ENCODE measurements at places on chromosomes 3 and 15.

DNA sequence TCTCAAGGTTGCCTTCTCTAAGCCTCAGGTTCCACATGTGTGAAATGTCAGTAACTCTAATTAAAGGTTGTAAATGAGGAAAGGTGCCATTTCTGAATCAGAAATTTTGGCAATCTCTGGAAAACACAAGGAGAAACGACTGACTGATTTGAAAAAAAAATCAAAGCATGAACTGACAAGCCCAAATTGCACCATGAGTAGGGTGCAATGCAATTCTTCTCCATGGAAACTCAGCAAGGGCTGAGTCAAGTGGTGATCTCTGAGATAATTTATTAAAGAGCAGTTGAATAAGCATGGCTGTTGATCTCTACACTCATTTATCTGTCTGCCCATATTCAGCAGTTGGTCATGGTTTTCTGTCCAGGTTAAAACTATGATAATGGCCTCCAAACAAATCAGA, 201.6 kb upstream of the CMC1 start:
- no peak for DNase-seq
- H3K27me3 ChIP-seq, result no peaks in the 10 kb centered on the region
- no peaks in the 10 kb centered on the region for H3K36me3 ChIP-seq
- no peak overlapping the region for H3K27ac ChIP-seq
- H3K4me1 ChIP-seq, result peaks cover 22% of the 10 kb centered on the region
- H3K4me3 ChIP-seq, result no peak overlapping the region

DNA sequence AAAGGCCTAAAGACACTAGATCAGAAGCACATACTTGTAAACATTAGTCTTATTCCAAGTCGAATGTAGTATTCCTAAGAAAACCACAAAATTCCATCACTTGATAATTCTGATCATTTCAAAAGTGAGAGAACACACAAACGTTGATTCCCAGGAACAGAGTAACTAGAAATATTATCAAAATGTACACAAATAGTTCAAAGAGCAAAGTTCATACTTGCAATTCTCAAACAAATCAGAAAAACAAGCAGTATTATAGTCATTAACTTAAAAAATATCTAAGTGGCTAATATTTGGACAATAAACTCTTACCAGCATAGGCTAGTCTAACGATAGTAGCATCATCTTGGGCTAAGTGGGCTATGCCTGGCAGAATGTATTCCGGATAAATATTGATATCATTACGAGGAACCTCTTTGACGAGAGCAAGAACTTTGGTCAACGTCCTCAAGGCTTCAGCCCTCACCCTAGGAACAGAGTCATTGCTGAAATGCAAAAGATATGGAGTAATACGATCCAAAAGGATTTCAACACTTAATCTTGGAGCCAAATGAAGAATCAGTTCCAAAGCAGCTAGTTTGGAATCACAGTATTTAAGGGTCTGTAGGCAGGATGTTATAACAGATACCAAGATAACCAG, 13.3 kb downstream of the PIK3R4 start:
- peaks cover 22% of the 10 kb centered on the region for H3K36me3 ChIP-seq
- H3K27me3 ChIP-seq, result no peaks in the 10 kb centered on the region
- no peak for DNase-seq
- H3K4me1 ChIP-seq, result peaks cover 18% of the 10 kb centered on the region
- H3K27ac ChIP-seq, result no peak overlapping the region

DNA sequence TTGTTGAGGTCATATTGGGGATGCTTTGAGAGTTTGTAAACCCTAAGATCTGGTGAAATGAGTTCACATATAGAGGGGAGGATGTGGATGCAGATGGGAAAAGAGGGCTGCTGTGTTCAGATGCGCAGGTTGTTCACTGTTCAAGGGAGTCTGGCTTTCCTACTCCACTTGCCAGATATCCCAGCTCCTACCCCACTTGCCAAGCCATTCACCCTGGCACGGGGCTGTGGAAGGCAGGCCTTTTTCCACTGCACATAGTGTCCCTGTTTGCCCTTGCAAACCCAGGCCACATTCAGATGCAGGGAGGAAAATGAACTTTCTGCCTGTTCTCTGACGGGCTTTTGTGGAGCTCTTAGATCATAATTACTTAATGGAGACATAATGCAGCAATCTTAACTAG, 29.0 kb downstream of the CRABP1 start:
- peaks cover 15% of the 10 kb centered on the region for H3K27me3 ChIP-seq
- no peak for DNase-seq
- no peaks in the 10 kb centered on the region for H3K36me3 ChIP-seq

DNA sequence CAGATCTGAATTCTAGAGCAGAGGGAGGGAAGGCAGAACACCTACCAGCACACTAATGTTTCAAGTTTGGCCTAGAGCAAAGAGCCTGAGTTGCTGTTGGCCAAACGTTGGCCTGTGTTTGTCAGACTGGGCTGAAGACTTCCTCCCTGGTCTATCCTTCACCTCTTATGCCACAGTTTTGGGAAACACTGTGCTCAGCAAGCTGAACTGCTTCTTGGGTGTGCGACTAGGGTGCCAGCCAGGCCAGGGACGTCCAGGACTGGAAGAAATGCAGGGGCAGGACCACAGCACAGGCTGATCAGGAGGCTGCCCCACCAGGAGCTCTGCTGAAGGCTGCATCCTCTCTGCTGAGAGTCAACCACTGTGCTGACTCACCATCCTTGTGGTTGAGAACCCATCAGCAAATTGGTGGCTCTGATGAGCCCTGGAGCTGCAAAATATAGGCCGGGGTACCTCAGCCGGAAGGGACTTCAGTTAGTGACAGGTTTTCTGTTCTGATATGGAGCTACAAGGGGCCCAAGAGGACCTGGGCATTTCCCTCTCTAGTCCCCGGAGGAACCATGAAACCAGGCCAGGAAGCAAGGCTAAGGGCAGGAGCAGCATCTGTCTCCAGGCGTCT, 131.6 kb upstream of the RASGRP1 start:
- peak overlapping the region; percentile 74 for H3K4me3 ChIP-seq
- H3K4me1 ChIP-seq, result peaks cover 83% of the 10 kb centered on the region
- H3K27me3 ChIP-seq, result no peaks in the 10 kb centered on the region
- peak; percentile 73 for DNase-seq
- peaks cover 8% of the 10 kb centered on the region for H3K36me3 ChIP-seq

DNA sequence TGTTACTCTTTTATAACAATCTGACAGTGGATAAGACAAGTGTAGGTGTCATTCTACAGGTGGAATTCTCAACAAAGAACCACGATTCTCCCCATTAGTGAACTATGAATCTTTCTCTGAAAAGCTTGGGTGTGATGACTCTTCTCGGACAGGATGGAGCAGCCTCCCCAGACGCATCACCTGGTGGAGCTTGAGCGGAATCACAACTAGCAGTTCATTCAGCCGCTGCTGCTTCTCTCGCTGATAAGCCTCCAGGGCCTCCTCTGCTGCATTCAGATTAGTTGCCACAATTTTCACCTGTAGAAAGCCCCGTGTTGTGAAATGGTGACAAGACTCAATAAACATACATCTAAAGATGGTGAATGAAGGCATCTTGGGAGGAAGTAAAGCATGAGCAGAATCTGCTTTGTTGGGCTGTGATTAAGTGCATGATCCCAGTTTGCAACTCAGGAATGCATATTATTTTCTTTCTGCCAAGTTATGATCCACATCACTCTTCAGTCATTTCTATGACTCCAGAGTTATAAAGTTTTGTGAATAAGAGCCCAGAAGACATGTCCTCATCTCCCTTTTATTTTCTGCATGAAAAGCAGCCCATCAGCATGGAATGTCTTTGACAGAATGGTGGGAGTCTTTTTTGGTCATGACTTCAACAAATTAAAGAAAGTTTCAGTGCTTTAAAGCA, 93.6 kb downstream of the BOC start:
- H3K27ac ChIP-seq, result no peak overlapping the region
- no peaks in the 10 kb centered on the region for H3K4me1 ChIP-seq
- no peaks in the 10 kb centered on the region for H3K36me3 ChIP-seq
- no peak for DNase-seq

- no peaks in the 10 kb centered on the region for H3K36me3 ChIP-seq
- H3K27ac ChIP-seq, result no peak overlapping the region
- no peaks in the 10 kb centered on the region for H3K4me1 ChIP-seq
- DNase-seq, result no peak
These were observed 56.5 kb upstream of the TMEM115 start for GRCh38 chr3:50415816-50416215.

DNA sequence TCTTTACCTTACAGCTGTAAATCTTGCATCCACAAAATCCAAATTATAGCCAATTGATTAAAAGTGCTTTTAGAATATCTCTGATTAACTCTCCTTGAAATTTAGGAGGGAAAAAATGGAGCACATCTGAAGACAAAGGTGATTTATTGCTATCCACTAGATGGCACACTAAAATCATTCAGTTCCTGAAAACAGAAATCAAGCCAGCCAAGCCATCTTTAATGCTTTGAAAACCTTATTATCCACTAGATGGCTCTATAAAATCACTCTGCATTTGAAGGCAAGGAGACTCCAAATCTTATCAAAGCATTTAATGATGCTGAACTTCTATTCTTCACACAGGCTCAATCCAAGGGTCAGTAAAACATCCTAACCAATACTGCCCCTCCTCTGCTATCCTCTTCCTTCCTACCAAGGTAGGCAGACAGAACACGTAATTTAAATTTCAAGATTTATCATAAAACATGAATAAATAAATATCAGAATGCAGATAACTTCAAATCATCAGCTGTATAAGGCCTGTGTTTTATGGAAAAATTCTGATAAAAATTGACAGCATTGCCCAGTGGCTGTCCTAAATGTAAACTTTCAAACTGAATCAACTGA, 48.4 kb downstream of the GOLIM4 start:
- no peaks in the 10 kb centered on the region for H3K4me1 ChIP-seq
- no peak for DNase-seq
- H3K27ac ChIP-seq, result no peak overlapping the region
- no peak overlapping the region for H3K4me3 ChIP-seq

DNA sequence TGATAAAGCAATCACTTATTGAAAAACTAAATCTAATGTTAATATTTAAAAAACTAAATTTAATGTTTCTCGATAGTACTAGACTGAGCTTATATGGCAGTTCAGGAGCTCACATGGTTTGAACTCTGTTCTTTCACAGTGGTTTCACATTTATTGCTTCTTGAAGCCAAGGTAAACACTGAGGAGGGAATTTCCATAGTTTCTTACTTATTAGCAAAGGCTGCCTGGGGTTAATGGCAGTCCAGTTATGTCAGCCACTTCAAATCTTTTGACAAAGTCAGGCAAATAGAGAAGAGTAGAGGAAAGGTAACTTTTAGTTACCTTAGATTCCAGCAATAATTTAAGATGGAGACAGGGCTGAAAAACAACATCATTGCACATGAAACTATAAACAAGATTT, 831.5 kb downstream of the ROBO2 start:
- H3K27ac ChIP-seq, result no peak overlapping the region
- no peak for DNase-seq
- no peaks in the 10 kb centered on the region for H3K36me3 ChIP-seq
- no peak overlapping the region for H3K4me3 ChIP-seq
- no peaks in the 10 kb centered on the region for H3K27me3 ChIP-seq

DNA sequence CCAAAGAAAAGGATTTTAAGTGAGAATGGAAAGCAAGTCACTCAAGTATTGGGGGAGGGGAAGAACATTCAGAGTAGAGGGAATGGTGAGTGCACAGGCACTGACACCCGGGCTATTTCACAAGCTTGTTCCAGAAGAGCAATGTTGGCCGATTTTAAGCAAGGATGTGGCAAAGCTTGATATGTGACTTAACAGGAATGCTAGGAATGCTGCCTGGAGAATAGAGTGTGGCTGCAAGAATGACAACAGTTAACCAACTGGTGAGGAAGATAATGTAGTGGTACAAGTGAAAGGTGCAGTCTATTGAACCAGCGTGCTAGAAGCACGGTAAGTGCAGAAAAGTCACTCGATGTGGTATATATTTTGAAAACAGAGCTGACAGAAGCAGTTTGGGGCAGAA, 6.2 kb upstream of the CCDC80 start:
- peaks cover 6% of the 10 kb centered on the region for H3K36me3 ChIP-seq
- no peak for DNase-seq
- H3K4me1 ChIP-seq, result peaks cover 49% of the 10 kb centered on the region
- peaks cover 5% of the 10 kb centered on the region for H3K27me3 ChIP-seq
- no peak overlapping the region for H3K4me3 ChIP-seq

DNA sequence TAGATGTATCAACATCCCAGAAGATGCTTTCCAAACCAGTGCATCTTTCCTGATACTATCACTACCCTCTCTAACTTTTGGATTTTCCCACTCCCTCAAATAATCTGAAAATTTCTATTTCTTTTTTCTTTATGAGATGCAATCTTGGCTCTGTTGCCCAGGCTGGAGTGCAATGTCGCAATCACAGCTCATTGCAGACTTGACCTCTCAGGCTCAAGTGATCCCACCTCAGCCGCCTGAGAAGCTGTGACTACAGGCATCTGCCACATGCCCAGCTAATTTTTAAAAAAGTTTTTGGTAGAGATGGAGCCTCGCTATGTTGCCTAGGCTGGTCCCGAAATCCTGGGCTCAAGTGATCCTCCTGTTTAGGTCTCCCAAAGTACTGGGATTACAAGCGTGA, 239.7 kb downstream of the SUCLG2 start:
- no peak for DNase-seq
- H3K4me3 ChIP-seq, result no peak overlapping the region
- H3K4me1 ChIP-seq, result no peaks in the 10 kb centered on the region
- peaks cover 19% of the 10 kb centered on the region for H3K36me3 ChIP-seq

DNA sequence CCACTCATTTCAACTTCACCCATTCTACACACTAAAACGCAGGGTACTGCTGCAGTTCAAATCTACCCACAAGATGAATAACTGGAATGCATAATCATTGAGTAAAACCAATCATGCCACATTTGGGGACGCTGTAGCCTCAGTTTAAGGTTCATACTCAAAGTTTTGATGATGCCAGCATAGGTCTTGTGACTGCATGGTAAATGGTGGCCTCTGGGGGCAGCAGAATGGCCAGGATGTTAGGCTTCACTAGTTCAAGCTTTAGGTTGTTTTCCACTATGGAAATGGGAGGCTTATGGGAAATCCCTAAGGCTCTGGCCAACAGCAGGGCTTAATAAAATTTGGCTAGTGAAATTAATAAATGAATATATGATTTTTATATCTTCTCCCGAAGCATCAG, 104.3 kb upstream of the TSC22D2 start:
- no peak overlapping the region for H3K27ac ChIP-seq
- no peaks in the 10 kb centered on the region for H3K36me3 ChIP-seq
- H3K4me1 ChIP-seq, result no peaks in the 10 kb centered on the region
- peaks cover 22% of the 10 kb centered on the region for H3K27me3 ChIP-seq
- no peak overlapping the region for H3K4me3 ChIP-seq

- H3K27me3 ChIP-seq, result no peaks in the 10 kb centered on the region
- H3K27ac ChIP-seq, result peak overlapping the region; percentile 3
- H3K36me3 ChIP-seq, result peaks cover 55% of the 10 kb centered on the region
- H3K4me3 ChIP-seq, result no peak overlapping the region
These were observed 66.3 kb upstream of the CRTC3 start for GRCh38 chr15:90463381-90463780.

Data from activated T-helper 1 cell treated with anti-CD3 and anti-CD28 coated beads, Interleukin-12 subunit alpha, Interleukin-12 subunit beta, Interleukin-2, Interleukin-4 antibody, amounts not matched to agents 30 ng/mL and 10 ng/mL and 1 ng/mL, durations not matched to agents 14 hours and 24 hours and 36 hours (primary cell).